NCI-H2171 treated with DMSO at 0.1 percent for 48 hours (cell line): ENCODE measurements at places on chromosomes 3 and 15.

GRCh38 chr15:75023872-75024636, 664 bp downstream of the PPCDC start:
- DNase-seq: peak; percentile 49

DNA sequence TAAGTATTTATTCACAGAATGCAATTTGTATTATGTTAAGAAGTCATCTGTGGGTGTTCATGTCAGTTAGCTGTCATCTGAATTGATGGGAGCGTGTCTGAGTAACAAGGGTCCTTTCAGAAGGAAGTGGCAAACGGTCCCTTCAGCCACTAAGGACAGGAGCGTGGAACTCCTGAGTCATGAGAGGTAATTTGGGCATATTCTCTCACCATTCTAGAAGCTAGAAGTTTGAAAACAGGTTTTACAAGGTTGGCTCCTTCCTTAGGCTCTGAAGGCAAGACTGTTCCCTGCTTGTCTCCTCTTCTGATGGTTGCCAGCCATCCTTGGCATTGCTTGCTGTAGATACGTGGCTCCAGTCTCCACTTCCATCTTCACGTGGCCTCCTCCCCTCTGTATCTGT, 19.7 kb downstream of the ABHD2 start:
- no peak for DNase-seq

DNA sequence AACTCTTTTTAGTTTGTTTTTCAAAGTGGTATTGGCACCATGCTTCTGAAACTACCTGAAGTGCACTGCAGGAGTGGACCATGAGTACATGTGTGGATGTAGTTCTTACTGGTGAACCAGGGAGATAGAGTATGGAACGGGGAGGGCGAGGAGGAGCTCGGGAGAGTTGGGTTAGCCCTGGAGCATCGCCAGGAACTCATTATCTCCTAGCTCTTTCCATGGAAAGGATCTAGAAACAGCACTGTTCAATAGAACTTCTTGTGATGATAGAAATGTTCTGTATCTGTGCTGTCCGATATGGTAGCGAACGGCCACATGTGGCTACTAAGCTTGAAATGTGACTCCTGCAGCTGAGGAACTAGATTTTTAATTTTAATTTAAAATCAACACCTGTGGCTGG, 47.3 kb downstream of the VGLL4 start:
- no peak for DNase-seq

GRCh38 chr3:139135657-139136056, 91.0 kb upstream of the PRR23C start:
- no peak for DNase-seq

- DNase-seq: no peak
Observed at GRCh38 chr3:187334904-187335303, 33.3 kb upstream of the RTP4 start.

GRCh38 chr3:107425033-107425432, 47.8 kb downstream of the CCDC54 start:
- DNase-seq: no peak

GRCh38 chr3:42743204-42743995, 29.7 kb downstream of the CCDC13 start:
- DNase-seq: no peak

DNA sequence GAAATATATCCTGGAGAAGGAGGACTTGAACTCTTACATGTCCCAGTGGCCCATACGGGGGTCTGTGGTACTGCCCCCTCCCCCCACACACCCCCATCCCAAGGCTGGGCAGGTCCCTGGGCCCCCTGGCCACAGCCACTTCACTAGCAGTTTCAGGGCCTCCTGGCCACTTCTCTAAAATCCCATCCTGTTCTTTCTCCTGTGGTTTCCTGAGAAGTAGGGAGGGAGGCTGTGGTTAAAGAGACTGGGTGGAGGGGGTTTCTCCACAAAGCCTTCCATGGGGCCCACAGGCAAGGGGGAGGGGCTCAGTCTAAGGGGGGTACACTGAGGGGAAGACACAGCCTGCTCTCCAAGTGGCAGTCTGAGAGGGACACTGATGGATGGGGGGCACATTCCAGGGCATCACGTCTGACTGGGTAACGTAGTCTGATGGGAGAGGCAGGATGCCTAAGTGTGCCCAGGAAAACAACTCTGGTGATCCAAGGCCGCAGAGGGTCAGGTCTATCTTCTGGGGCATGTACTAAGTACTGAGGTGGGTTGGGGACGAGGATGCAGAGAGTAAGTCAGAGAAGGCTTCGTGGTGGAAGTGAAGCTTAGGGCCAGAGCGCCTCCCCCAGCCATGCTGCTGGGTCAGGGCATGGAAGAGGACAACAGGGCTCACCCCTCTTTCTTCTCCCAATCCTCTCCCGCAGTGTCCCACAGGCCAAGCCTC, 48.0 kb upstream of the C15orf39 start:
- DNase-seq: no peak

DNA sequence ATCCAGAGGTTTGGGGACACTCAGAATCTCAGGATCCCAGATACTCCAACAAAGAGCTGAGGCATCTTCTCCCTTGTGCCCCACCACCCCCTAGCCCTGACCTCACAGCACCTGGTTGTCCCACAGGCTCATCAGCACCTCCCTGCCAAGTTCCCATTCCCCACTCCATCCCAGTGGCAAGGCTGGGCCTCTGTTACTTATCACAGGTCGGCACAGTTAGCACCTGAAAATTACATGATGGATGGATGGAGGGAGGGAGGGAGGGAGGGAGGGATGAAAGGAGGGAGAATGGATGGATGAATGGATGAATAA, 12.8 kb downstream of the MYL3 start:
- DNase-seq: no peak
